ENCODE measurements at places on chromosomes 12 and 14. TPM values are rescaled to one million over a fixed set of nuclear protein-coding genes. Genes with fewer than 3 reads are reported as not detected.

The CLEC1A gene
- total RNA-seq: not detected

The PLEKHG7 gene
- total RNA-seq: not detected

The C14orf132 gene
- total RNA-seq: 4.1 TPM

The MFAP5 gene
- total RNA-seq: not detected

The CLEC12A gene
- not detected for total RNA-seq

The CIROP gene
- total RNA-seq: not detected

The CLEC9A gene
- total RNA-seq: not detected

The SDR9C7 gene
- not detected for total RNA-seq

The COX8C gene
- not detected for total RNA-seq

The IRF9 gene
- total RNA-seq: 16.9 TPM

The LRRC10 gene
- not detected for total RNA-seq

The ACSS3 gene
- total RNA-seq: not detected

The CEBPE gene
- not detected for total RNA-seq

The TAS2R13 gene
- not detected for total RNA-seq
